Activated gamma-delta T cell treated with Interleukin-2 at 50 U/mL for 16 hours (primary cell): ENCODE measurements at places on chromosomes 12 and 14.

GRCh38 chr12:57737467-57738460, 778 bp downstream of the AGAP2 start:
- no peak for DNase-seq

GRCh38 chr14:94654071-94654861, 42.1 kb downstream of the SERPINA3 start:
- DNase-seq = no peak

GRCh38 chr14:73710737-73711136, 3.4 kb downstream of the PNMA1 start:
- DNase-seq = no peak

- no peak for DNase-seq
These were observed 59.5 kb downstream of the ARID2 start for GRCh38 chr12:45789025-45789424.
